Mucosa of gallbladder (tissue), 1 donor: ENCODE measurements at places on chromosomes 1 and 21. TPM values are rescaled to one million over a fixed set of nuclear protein-coding genes. Genes with fewer than 3 reads are reported as not detected.

SPSB1 gene
- 25.3 TPM for total RNA-seq

COL6A1 gene
- total RNA-seq = 583 TPM

SYPL2 gene
- 3.1 TPM for total RNA-seq

CLDN14 gene
- total RNA-seq = 1.1 TPM
